Transverse colon (tissue), 4 donors: ENCODE measurements at places on chromosomes 6 and 20. TPM values are rescaled to one million over a fixed set of nuclear protein-coding genes. Genes with fewer than 3 reads are reported as not detected.

Gene ANKRD66
- not detected for total RNA-seq

- H3K27me3 ChIP-seq = no peaks in the 10 kb centered on the region
- no peak overlapping the region for H3K27ac ChIP-seq
- H3K4me1 ChIP-seq = peaks cover 8% of the 10 kb centered on the region
- peak; percentile 56 for DNase-seq
- no peak overlapping the region for H3K4me3 ChIP-seq
- H3K36me3 ChIP-seq = no peaks in the 10 kb centered on the region
These were observed 32.7 kb downstream of the SERPINB6 start for GRCh38 chr6:2938632-2939083.

- H3K4me1 ChIP-seq = no peaks in the 10 kb centered on the region
- no peak for DNase-seq
- no peaks in the 10 kb centered on the region for H3K36me3 ChIP-seq
- H3K27ac ChIP-seq = no peak overlapping the region
These were observed 24.6 kb upstream of the C20orf204 start for GRCh38 chr20:64011366-64011779.

DNA sequence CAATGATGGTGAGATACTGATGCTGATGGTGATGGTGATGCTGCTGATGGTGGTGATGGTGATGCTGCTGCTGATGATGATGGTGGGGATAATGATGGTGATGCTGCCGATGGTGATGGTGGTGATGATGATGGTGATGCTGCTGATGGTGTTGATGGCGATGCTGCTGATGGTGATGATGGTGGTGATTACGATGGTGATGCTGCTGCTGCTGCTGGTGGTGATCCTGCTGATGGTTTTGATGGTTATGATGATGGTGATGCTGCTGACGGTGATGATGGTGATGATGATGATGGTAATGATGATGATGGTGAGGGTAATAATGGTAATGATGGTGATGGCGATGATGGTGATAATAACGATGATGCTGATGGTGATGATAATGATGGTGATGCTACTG, 50.0 kb downstream of the ARHGAP40 start:
- peaks cover under 1% of the 10 kb centered on the region for H3K4me1 ChIP-seq
- H3K36me3 ChIP-seq = no peaks in the 10 kb centered on the region
- DNase-seq = no peak
- H3K27ac ChIP-seq = no peak overlapping the region

- no peaks in the 10 kb centered on the region for H3K36me3 ChIP-seq
- no peak overlapping the region for H3K4me3 ChIP-seq
- no peaks in the 10 kb centered on the region for H3K4me1 ChIP-seq
- H3K27ac ChIP-seq = no peak overlapping the region
These were observed 224.3 kb downstream of the TMEM242 start for GRCh38 chr6:157098999-157099398.

Gene PLN
- 46.8 TPM for total RNA-seq

- no peak overlapping the region for H3K27ac ChIP-seq
- no peak for DNase-seq
- H3K4me3 ChIP-seq = no peak overlapping the region
- no peaks in the 10 kb centered on the region for H3K27me3 ChIP-seq
These were observed 97.0 kb upstream of the PREP start for GRCh38 chr6:105499931-105500330.

DNA sequence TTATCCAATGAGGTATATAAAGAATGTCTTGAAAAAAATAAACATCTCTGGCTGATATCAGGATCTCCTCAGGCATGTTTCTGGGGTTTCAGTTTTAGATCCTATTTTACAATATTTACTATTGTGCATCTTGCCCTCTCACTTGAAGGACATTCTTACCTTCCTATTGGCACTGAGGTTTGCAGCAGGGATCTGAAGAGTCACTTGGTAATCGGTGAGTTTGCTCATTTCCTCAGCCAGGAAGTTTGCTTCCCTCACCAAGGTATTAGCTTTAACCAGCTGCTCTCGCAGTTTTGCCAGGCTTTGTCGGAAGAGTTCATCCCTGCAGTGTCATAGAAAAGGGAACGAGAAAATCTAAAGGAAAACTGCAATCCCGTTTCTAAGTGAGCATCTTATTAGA, 101.9 kb upstream of the NUP153 start:
- H3K4me3 ChIP-seq = no peak overlapping the region
- no peak overlapping the region for H3K27ac ChIP-seq
- DNase-seq = no peak
- no peaks in the 10 kb centered on the region for H3K4me1 ChIP-seq
- H3K27me3 ChIP-seq = no peaks in the 10 kb centered on the region

Gene APOBEC2
- total RNA-seq = not detected

Gene CST1
- total RNA-seq = not detected
